Bladder microvascular endothelial cell (primary cell): ENCODE measurements at places on chromosomes 7 and 10. TPM values are rescaled to one million over a fixed set of nuclear protein-coding genes. Genes with fewer than 3 reads are reported as not detected.

The FAM180A gene
- total RNA-seq = 0.06 and 0.16 TPM in 2 replicates

The KLF14 gene
- total RNA-seq = not detected in 2 replicates

The FAM131B gene
- 0.44 and 0.49 TPM in 2 replicates for total RNA-seq

The PAPSS2 gene
- 37.2 and 104 TPM in 2 replicates for total RNA-seq
